ENCODE measurements at places on chromosomes 2 and 18. TPM values are rescaled to one million over a fixed set of nuclear protein-coding genes. Genes with fewer than 3 reads are reported as not detected.
A peak's percentile ranks its signal among the peaks of the same experiment; 100 is the strongest.

The FHOD3 gene
- 35.0 TPM for polyA plus RNA-seq

The GPR148 gene
- polyA plus RNA-seq: not detected

The PPP1R7 gene
- 75.9 TPM for polyA plus RNA-seq

The RNF125 gene
- 13.4 TPM for polyA plus RNA-seq

DNA sequence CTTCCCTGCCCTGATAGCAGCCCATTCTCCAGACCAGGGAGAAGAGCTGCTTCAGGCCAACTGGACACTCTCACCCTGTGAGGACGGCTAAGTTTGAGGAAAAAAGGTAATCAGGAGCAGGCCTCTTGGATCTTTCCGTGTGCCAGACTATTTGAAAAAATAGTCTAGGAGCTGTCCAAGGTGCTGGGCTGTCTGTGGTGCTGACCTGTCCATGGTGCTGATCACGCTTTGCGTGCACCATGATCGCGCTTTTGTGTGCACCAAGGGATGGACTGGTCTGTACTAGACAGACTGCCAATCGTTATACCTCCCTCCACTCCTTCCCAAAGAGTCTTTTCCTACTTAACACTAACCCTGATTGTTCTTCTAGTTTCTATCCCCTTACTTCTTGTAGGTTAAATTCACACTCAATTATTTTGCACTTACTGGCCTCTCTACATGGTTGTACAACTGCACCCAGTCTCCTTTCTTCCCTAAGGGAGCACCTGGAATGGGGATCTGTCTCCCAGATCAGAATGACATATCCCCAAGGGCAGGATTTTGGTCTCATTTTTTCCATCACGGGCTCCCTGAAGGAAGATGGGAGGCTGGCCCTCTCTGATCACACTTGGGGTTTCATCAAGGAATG lies 295.4 kb downstream of the CELF4 start:
- DNase-seq: peak; percentile 79

DNA sequence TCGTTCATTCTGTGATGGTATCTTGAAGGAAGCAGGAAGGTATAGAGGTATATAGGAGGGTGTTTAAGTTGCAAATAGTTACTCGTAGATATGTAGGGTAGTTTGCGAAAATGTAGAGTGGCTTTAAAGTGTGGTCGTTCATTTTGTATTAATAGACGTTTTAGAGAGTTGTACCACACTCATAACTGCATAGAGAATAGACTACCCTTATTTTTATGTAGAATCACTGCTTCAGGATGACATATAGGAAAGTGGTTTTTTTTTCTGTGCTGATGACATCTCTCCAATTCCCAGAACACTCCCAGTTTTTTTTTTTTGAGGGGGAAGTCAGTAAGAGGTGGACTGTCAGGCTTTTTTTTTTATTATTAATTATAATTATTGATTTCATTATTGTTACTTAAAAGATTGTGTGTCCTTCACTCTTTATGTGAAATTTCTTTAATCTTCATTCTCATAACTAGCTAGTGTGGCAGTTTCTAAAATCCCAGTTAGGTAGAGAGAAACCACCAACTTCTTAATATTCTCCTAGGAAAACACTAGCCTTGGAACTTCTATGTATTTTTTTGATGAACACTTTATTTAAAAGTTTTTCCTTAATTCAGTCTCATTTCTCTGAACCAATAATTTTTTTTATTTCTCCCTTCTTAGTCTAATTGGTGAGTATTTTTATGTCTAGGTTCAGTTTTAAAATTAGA lies 1.5 kb downstream of the ACTR3 start:
- no peak for DNase-seq

GRCh38 chr18:70044632-70045031 lies 97.0 kb upstream of the CD226 start:
- no peak for DNase-seq

DNA sequence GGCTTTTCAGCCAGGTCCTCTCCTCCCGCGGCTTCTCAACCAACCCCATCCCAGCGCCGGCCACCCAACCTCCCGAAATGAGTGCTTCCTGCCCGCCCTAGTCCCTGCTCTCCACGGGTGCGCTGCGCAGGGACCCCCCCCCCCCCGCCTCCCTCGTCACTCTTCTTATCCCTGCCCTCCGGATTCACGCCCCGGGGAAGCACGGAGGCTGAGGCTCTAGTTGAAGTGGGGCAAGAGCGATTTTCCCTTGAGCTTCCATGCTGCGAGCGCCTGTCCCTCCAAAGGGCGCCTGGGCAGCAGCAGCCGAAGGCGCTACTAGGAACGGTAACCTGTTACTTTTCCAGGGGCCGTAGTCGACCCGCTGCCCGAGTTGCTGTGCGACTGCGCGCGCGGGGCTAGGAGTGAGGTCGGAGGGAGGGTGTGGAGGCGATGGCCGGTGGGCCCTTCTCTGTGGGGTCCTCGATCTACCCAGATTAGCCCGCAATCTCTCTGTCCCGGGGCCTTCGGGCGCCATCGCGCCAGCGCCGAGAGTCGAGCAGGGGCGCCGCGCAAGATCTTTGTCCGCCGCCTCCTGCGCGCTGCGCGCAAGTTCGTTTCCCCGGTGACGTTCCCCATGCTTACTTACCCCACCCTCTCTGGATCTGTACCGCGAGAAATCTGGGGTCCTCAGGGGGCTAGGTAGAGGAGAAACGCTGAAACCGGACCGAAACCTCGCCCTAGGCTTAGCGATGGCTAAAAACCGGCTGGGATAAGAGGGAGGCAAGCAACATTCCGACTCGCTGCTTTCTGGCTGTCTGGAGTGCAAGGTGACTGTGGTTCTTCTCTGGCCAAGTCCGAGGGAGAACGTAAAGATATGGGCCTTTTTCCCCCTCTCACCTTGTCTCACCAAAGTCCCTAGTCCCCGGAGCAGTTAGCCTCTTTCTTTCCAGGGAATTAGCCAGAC lies 677 bp downstream of the GAD1 start:
- no peak for DNase-seq

DNA sequence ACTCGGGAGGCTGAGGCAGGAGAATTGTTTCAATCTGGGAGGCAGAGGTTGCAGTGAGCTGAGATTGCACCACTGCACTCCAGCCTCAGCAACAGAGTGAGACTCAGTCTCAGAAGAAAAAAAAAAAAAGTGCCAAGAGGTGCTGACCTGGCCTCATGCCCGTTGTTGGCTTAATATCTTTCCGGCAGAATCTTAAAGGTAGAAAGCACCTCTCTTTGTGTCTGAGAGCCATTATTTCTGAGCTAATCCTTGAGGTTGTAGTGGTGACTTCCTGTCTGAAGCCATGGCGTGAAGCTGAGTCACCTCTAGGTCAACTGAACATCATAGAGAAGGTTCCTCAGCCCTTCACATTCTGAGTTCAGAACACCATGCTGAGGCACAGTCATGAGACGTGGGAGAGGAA lies 60.4 kb downstream of the WDSUB1 start:
- no peak for DNase-seq

- no peak for DNase-seq
Observed at GRCh38 chr2:32159678-32160077, 6.0 kb upstream of the SLC30A6 start.

- no peak for DNase-seq
Observed at GRCh38 chr2:176892676-176893226, 319.8 kb upstream of the HNRNPA3 start.

GRCh38 chr2:102282678-102283091 lies 28.7 kb upstream of the IL1RL1 start:
- DNase-seq: no peak

GRCh38 chr2:9993488-9994165 lies 42.1 kb downstream of the GRHL1 start:
- DNase-seq: no peak

DNA sequence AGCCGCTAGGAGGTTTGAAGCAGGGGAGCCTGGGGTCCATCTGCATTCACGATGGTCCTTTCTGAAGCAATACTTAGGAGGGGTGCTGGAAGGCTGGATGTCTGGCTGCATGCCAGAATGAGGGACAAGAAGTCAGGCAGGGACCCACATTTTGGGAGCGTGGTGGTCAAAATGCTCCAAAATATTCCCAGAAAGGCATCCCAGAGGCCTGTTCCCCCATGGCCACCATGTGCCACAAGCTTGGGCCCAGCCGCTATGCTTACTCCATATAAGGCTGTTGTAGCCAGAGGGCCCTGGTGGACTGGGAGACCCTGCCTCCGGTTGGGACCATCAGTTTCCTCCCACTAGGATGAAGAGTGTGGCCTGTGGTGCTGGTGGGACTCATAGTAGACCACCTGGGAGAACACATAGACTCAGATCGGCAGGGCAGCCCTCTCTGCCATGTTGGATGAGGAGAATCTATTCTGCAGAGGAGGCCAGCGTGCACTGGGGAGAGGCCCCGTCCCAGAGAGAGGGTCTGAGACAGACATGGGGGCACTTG lies 3.6 kb upstream of the PROM2 start:
- no peak for DNase-seq

GRCh38 chr18:9400197-9400596 lies 65.6 kb downstream of the TWSG1 start:
- DNase-seq: no peak

DNA sequence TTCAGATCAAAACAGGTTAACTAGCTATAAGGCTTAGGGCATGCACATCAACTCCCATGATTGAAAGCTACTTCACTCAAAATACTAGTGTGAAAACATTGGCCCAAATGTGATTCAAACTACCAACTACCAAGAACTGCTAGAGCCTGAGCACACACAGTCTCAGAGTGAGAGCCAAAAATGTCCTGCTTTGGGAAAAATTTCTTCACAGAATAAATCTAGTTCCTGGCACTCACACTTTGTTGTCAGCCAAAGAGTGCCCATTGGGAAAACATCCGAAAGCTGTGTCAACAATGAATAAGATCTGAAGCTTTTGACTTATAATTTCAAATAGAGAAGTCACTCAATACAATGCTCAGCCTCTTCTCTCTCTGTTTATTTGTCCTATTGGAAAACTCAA lies 182.7 kb downstream of the LRATD1 start:
- DNase-seq: peak; percentile 38

All from muscle of arm (tissue), 14 donors.